ENCODE measurements at places on chromosomes 5 and 9.

DNA sequence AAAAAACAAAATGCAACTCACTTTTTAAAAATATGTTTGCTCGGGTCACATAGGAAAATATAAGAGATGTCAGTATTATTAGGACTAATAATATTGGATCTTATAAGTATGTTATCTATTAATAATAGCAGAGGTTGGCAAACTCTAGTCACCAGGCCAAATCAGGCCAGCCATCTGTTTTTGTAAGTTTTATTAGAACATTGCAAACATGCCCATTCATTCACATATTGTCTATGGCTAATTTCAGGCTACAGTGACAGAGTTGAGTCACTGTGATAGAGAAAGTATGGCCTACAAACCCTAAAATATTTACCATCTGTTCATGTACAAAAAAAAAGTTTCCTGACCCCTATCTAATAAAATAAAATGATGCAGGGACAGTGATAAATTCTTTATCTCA lies 97.7 kb upstream of the CDH6 start:
- no peak for DNase-seq

GRCh38 chr5:2169850-2170760 lies 287.4 kb upstream of the IRX4 start:
- no peak for DNase-seq

DNA sequence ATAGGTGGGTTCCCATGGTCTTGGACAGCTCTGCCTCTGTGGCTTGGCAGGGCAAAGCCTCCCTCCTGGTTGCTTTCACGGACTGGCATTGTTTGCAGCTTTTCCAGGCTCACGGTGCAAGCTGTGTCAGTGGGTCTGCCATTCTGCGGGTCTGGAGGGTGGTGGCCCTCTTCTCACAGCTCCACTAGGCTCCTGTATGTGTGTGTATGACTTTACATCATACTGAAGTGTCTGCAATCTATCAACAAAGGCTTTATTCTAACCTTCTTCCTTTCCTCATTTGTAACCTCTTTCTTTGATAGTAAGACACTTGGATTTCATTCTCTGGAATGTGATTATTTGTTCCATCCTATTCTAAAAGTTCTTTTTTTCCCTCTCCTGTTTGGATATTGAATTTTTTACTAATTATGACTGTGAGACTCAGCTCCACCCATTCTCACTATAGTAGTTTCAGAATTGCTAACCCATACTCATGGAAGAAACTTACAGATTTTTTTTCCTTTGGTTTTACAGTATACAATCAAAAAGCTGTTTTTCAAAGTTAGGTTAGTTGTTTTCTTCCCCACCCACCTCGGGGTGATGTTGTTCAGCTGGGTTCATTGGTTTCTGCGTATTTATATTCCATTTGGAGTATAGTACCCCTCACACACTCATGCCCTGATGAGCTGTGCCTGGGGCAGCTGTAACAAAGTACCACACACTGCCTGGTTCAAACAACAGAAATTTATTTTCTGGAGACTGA lies 144.6 kb upstream of the OTULINL start:
- DNase-seq, result no peak

DNA sequence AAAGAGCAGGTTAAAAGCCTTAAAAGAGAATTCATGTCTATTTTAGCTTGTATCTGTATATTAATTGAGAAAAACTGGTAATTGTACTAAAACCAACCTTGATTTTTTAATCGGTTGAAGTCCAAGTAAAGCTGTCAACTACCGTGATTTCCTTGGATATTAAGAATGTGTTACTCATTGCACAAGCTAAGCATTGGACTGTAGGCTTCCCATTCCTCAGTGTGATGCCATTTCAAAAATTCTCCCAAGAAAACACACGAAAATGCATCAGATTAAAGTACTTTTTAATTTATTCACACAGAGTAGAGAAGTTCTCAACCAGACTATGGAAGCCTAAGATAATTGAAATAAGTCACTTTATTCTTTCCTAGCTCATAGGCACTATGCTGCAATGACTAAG lies 761.4 kb upstream of the TYRP1 start:
- no peak for DNase-seq

DNA sequence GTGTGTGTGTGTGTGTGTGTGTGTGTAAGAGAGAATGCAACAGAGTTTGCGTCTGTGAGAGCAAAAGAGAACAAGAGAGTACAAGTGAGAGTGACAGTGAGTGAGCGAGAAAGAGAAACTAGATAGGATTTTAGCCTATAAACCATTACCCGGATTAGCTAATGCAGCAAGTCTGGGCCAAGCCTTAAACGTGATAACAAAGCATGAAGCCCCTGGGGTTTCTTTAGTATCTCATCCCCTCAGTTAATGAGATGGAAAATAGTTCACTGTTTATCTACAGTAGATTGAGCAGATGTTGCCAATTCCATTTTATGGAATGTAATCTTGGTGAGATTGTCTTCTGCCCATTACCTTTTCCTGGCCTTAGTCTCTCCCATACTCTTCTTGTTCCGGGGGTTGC lies 114.5 kb downstream of the MAT2B start:
- DNase-seq, result no peak

- DNase-seq, result no peak
Measured at GRCh38 chr5:5046680-5047502, 93.2 kb upstream of the ADAMTS16 start.

- no peak for DNase-seq
Measured at GRCh38 chr9:76371901-76372300, 22.3 kb downstream of the RFK start.

DNA sequence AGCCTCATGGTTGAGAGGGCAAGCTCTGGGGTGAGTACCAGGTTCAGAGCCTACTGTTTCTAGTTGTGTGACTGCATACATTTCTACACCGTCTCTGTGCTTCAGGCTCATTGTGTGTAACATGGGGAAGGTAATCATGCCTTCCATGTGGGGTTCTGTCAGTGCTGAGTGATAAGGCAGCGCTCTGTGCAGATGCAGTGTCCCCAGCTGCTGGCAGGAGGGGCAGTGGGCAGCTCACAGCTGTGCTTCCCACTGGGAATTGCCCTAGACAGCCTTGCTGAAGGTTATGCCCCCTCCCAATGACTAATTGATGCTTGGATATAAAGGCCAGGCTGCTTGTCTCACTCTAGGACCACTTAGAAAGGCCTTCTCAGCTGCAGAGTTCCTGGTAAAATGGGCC lies 121.8 kb upstream of the SAP30L start:
- DNase-seq, result no peak

GRCh38 chr5:41773799-41774198 lies 96.4 kb downstream of the OXCT1 start:
- DNase-seq, result no peak

- DNase-seq, result no peak
Measured at GRCh38 chr5:82307451-82307850, 29.3 kb upstream of the RPS23 start.

GRCh38 chr9:104843644-104844240 lies 79.8 kb downstream of the NIPSNAP3B start:
- no peak for DNase-seq

DNA sequence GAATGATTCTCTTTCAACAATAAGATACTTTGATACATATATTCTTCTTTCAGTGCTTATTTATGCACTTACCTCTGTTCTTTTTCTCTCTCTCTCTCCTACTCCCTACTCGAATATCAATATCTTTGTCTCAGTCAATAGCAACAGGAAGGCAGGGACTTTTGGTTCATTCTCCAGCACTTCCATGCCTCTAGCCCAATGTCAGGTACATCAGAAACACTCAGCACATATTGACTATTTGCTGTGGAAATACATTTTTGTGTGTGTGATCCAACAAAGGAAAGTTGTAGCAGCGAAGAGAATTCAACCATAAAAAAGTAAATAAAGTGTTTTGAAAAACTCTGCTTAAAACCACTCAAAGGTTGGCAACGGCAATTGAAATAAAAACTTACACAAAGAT lies 12.6 kb downstream of the DIRAS2 start:
- no peak for DNase-seq

DNA sequence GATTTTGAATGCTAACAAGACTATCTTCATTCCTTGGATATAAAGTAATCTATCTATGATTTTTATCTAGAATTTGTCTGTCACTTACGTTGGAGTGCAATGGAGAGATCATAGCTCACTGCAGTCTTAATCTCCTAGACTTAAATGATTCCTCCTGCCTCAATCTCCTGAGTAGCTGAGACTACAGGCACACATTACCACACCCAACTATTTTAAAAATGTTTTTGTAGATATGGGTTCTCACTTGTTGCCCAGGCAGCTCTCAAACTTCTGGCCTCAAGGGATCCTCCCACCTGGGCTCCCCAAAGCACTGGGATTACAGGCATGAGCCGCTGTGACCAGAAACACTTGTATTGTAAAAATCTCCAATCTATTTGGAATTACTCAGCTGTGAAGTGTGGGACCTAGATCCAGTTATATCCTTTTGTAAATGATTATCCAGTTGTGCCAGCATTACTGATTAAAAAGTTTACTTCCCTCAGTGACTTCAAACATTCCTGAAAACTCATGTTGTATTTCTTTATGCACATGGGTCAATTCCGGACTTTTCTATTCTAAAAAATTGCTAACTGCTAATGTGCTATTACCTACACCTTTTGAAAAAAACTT lies 1793.8 kb upstream of the WWC1 start:
- no peak for DNase-seq

DNA sequence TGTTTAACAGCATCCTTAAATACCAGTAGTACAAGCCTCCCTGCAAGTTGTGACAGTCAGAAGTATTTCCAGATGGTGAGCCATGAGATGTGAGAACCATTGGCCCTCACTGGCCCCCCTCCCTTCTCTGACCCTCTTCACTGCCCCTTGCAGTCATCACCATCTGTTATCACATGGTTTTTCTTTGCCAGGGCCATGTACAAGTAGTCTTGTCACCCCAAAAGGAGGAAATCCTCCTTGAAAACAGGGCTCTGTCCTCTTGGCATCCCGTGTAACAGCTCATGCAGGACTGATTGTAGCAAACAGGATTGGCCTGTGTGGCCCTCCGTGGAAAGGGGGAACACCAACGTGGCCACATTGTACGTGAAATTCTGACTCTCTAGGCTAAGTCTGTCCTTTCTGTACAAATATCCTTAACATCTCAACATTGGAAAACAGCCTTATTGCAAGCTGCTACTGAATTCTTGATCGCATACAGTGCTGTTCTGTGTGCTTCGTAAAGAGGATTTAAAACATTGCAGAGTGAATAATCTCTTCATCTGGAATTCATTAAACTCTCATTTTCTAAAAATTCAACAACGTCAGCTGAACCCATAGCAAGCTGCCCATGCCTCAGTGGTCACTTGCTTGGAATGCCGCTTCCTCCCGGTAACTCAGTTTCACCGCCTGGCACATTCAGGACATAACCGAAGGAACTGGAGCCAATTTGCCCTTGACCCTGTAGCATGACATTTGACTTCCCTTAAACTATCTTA lies 171.7 kb downstream of the ATPSCKMT start:
- no peak for DNase-seq

GRCh38 chr9:699396-699795 lies 142.1 kb upstream of the DMRT1 start:
- no peak for DNase-seq

DNA sequence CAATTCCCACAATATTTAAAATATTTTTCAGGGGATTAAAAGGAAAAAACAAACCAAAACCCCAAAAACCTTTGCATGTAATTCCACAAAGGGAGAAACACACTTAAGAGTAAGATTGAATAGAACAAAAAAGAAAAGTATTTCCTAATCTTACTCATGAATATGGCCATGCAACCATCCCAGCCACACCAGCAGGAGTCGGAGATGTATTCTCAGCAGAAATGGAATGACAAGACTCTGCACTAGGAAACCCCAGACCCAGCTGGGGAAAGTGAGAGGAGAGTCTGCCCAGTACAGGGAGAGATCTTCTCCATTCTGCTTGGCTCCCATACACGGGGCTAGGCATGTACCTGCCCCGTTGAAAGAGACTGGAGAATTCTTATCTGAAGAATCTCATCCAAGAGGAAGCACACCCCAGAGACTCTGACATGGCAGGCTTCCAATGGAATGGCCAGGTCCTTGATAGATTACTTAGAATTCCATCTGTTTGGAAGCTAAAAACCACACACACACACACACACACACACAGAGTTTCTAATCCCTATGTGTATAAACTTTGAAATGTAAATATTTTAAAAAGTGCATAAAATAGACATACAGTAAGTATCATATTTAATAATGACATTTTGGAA lies 118.8 kb downstream of the GADD45G start:
- DNase-seq, result no peak

GRCh38 chr9:36739373-36740116 lies 166.8 kb downstream of the MELK start:
- no peak for DNase-seq

- DNase-seq, result no peak
Measured at GRCh38 chr5:38809388-38810359, 36.1 kb upstream of the OSMR start.

GRCh38 chr5:132477784-132478365 lies 12.7 kb downstream of the IRF1 start:
- no peak for DNase-seq

DNA sequence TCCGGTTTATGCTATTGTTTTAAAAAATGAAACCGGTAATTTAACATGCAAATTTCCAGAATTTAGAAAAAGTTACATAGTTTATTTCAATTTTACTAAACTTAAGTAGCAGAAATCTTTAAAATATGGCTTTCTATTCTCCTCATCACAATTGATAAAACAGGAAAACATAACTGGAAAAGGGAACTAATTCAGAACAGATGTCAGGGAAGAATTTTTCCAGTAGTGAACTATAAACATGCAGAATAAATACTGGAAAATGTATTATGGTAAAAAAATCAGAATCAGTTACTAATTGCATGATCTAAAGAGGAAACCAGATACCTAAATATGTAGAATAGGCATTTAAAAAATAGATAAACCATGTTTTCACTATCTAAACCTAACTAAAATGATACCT lies 7.3 kb upstream of the NR4A3 start:
- no peak for DNase-seq

GRCh38 chr5:148469501-148469935 lies 85.8 kb downstream of the FBXO38 start:
- no peak for DNase-seq

GRCh38 chr5:76733049-76733417 lies 17.1 kb downstream of the F2R start:
- peak; percentile 54 for DNase-seq

- DNase-seq, result no peak
Measured at GRCh38 chr5:42855386-42855785, 43.7 kb upstream of the SELENOP start.

- no peak for DNase-seq
Measured at GRCh38 chr5:132499440-132500243, 9.1 kb upstream of the IRF1 start.

- no peak for DNase-seq
Measured at GRCh38 chr5:161358446-161358845, 188.1 kb downstream of the GABRB2 start.

All from activated T-helper 1 cell treated with Interleukin-2 at 50 U/mL for 16 hours (primary cell).